ENCODE measurements at places on chromosomes 7 and 10.
A peak's percentile ranks its signal among the peaks of the same experiment; 100 is the strongest.

DNA sequence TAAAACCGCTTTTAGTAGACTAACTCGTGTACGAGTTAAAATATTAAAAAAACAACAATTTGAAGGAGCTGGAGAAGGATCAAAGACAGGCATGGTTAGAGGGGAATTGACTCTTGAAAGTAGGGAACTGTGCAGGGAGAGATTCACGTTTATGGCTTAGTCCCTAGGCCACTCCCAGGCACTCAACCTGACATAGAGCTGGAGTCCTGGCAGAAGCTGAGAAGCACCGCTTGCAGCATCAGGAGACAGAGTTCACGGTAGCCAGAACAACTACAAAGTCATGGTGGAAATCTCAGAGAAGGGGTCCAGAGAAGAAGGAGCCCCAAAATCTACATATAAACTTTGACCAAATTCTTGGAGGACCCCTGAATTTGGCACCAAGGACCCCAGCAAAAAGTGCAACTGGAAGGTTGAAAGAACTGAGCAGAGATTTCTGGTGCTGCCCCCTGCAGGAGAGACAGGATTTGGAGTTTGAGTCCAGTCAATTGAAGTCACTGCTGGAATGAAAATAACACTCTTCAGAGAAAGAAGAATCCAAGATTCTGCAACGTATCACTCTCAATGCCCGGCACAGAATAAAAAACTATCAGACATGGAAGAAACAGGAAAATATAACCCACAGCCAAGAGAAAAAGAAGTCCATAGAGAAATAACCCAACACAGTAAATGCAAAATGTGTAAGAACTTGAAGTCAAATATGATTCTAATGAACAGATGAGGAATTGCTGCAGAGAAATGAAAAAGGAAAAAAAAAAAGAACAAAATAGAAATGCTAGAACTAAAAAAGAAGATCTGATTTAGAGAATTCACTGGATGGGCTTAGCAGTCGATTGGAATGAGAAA, 493.3 kb upstream of the PODXL start:
- no peak for DNase-seq

GRCh38 chr7:100639995-100640516, 1.3 kb downstream of the TFR2 start:
- no peak for DNase-seq

GRCh38 chr7:108037741-108038140, 34.8 kb upstream of the LAMB1 start:
- DNase-seq = no peak

- no peak for DNase-seq
These were observed 85.3 kb downstream of the SEMA3C start for GRCh38 chr7:80833289-80834268.

DNA sequence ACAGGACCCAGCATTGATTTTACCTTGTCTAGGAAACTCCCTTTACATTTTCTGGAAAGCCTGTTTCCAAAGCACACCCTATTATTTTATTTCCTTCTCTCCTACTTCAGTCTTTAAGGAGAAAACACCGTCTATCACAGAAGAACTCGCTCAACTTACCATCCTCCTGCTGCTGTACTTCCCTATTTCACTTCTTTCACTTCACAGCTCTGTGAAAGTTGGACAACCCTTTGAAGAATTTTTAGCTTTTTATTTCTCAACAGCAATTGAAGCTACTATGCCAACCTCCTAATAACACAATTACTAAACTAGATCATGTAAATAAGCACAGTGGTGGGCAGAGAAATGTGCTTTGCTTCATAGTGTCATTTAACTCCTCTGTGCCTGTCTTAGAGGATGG, 166.5 kb downstream of the TFEC start:
- DNase-seq = no peak

GRCh38 chr10:31582365-31583052, 263.5 kb downstream of the ZEB1 start:
- DNase-seq = no peak

DNA sequence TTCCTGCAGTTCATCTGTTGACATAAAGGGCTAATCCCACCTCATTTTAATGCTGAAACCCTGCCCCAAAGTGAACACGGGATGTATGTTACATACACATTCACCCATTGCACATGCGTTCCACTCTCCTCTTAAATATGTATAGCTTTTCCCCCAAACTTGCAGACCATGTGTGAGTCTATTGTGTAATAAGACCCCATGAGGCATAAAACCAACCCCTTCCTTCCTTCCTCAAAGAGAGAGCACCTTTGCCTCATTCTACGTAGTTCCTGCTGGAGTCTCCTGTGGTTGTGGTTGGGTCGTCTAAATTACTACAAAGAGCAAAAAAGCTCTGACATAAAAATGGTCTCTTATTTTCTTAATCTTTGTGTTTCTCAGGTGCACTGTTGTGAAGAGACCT, 345.7 kb upstream of the KLF6 start:
- DNase-seq = no peak

DNA sequence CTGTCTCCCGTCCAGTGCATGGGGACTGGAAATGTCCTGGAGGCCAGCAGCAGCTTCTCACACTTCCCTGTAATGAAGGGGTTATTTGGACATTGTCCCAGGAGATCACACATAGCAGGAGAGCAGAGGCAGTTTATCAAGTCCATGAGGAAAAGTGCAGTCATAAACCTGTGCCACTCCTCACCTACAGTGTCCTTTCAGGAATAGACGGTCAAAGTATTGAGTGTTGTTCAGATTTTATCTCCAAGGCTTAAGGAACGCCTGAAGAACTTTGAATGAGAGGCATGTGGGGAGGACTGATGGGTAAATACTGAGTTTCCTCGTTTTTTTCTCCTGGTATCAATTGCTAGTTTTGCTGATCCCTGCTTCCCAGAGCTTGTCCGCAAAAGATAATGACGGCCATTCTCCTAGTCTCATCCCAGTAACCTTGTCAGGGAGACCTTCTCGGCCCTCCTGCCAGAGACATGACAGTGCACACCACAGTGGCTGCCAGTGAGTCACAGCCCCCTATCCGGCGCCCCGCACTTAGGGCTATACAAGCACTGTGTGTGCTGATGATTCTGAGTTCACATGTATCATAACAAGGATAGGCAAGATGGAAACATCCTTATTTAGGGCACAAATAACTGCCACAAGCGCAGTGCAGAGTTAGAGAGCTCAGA, 495.5 kb upstream of the MGMT start:
- DNase-seq = no peak

- DNase-seq = no peak
These were observed 293.6 kb downstream of the CSTF2T start for GRCh38 chr10:51405580-51406351.

- no peak for DNase-seq
These were observed 469.5 kb upstream of the ZMIZ1 start for GRCh38 chr10:78599122-78599853.

GRCh38 chr7:158295966-158296797, 291.4 kb downstream of the PTPRN2 start:
- no peak for DNase-seq

DNA sequence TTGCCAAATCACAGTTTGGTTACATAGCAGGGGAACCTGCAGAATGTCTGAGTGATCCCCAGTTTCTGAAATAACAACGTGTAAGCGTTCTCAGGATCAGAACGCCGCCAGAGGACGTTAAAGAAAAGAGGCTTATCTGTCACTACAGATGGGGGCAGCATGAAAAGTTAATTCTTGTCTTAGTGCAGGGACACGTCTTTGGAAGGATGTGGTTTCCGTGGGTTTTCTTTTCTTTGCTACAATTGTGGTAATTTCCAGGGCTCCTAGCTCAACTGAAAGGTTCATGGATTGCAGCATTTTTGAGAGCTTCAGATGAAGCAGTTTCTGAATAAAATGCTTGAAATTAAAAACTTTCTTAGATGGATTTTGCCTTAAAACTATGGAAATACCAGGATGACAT, 106.6 kb downstream of the PRKCQ start:
- peak; percentile 22 for DNase-seq

DNA sequence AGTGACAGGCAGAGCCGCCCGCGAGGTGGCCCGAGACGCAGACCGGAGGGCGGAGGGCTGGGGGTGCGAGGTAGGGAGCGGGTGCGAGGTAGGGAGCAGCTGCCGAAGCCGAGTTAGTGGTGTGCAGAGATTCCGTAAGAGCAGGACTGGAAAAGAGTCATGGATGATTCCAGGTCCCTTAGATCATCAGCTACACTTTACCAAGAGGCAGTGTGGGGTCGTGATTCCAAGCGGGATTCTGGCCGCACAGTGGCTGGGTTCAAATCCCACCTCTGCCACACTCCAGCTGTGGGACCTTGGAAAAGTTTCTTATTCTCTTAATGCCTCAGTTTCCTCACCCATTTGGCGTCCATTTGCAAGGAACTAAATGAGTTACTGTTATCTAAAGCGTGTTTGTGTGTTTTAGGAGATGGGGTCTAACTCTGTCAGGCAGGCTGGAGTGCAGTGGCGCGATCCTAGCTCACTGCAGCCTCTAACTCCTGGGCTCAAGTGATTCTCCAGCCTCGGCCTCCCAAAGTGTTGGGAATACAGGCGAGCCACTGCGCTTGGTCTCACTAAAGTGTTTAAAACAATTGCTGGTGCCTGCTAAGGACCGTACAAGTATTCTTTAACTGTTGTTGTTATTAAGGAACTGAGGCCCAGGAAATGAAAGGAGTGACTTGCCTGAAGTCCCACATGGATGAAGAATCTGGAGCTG, 1.1 kb downstream of the NDUFB2 start:
- DNase-seq = no peak

DNA sequence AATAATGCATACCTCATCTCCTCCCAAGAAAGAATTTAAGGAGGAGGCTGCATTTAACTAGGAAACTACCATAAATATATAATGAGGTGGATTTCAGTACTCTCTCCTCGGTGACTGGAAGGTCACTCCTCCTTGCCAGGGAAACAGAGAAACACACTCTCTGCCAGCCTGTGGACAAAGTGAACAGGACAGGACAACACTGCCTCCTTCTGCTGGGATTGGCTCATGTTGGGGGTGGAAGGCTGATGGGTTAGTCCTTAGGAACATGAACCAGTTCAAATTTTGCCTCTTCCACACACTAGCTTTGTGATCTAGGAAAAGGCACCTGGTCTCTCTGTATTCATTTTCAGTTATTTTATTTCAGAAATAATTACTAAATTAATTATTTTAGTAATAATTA, 50.6 kb upstream of the STEAP4 start:
- no peak for DNase-seq

- DNase-seq = no peak
These were observed 1.2 kb upstream of the LRMDA start for GRCh38 chr10:75430000-75430763.

- DNase-seq = no peak
These were observed 117.0 kb downstream of the MKX start for GRCh38 chr10:27628621-27629020.

- DNase-seq = no peak
These were observed 18.0 kb downstream of the ADAP1 start for GRCh38 chr7:936386-937054.

DNA sequence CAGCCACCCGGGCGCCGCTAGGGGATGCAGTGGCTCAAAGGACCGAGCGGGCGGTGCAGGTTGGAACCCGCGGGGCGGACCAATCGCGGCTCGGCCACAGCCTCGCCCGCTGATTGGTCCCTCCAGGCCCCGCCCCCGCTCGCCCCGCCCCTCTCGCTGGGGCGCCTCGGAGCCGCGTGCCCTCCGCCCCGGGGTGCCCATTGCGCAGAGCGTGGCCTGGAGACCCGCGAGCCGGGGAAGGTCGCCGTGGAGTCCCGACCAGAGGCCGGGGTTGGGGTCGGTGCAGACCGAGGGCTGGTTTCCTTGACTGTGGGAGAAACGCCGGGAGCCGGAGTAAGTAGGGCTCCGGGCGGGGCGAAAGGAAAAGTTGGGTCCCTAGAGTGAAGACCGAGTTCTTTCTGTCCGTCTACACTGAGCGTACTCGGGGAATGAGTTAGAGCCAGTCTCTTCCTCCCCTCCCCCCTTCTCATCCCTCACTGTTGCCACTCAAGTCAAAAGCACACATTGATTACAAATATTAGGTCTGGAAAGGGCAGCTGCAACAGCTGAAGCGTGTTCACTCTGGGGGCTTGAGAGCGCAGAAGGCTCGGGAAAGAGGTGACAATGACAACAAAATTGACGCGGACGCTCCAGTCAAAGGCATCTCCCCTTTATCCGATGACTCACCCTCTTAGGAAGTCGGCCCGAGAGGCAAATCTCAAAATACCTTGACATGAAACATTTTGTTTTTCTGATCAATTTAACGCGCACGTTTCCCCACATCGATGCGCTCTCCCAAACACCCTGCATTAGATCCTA, 843 bp upstream of the GATA3 start:
- peak; percentile 90 for DNase-seq

GRCh38 chr7:44411306-44411705, 79.2 kb downstream of the NUDCD3 start:
- DNase-seq = no peak

DNA sequence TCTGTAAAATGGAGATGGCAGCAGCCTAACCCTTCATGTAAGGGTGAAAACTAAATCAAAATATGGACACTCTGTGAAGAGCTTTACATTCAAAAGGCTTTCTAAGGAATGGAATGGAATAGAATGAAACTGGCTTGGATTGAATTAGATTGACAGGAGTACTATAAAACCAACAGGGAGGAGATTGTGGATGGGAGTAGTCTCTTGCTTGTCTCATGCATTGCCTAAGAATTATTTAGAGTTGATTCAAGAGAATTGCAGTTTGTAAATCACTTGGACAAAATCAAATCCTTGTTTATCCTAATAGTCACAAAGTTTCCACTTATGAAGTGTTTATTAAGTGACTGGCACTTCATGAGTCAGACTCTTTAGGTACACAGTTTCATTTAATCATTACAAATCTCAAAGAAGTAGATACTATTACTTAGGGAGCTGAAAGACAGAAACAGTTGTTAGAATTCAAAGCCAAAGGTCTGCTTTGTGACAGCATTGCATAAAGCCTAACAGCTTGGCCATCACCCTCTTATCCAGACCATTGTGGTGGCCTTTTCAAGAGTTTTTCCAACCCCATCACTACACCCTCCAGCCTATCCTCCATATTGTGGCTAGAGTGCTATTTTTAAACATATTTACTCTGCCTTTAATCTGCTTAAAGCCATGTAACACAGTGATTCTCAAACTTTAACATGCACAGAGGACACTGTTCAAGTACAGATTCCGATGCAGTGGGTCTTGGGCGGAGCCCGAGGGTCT, 91.9 kb upstream of the GHITM start:
- DNase-seq = no peak

GRCh38 chr10:30581779-30582380, 47.7 kb downstream of the LYZL2 start:
- DNase-seq = no peak

DNA sequence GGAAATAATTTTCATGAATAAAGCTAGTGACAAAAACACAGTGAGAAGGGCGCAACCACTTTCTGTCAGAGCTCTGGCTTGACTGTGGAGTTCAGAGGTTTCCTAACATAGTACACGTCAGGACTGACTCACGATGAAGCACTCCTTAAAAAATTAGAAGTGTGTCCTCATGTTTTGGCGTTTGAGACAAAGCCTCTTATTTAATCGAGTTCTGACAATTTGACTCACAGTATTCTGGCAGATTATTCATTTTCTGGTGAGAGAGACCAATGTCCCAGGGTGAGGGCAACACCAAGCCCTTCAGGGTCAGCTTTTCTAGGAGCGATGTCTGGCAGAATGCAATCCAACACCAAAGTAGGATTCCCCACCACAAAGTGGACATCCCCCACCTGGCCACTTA, 108.7 kb downstream of the DIP2C start:
- DNase-seq = no peak
